ENCODE measurements at places on chromosomes 1 and 21.

- no peak for DNase-seq
These were observed 102.9 kb downstream of the GABPA start for GRCh38 chr21:25837533-25838265.

DNA sequence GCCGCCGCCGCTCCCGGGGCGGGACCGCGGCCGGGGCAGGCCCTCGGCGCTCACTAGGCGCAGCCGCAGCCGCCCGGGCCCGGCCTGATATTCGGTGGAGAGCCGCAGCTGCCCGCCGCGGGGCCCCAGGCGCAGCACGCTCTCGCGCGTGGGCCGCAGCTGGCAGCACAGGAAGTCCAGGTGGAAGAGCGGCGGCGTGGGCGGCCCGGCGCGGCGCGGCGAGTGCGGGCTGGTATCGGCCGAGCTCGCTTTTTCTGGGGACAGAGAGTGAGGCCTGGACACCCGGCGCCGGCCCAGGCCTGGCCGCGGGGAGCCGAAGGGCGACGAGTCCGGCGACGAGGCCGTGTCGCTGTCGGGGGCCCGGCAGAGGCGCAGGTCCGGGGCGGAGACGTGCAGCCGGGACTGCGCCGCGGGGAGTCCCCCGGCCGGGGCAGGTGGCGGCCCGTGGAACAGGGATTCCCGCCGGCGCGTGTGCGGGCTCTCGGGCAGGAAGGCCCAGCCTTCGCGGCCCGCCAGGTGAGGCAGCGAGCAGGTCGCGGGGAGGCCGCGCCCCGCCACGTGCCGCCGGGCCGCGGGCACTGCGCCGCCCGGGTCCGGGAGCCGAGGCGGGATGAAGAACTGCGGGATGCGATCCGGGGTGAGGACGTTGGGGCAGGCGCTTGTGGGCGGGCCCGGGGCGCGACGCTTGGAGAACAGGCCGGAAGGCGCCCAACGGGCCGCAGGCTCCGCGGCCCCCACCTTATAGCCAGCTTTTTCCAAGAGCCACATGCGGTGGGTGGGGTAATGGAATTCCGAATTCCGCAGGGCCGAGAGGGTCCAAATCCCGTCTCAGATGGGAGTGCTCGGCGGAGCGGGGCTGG, 1.2 kb downstream of the C2CD4D start:
- DNase-seq = no peak

- no peak for DNase-seq
These were observed 21.8 kb upstream of the HSD3B1 start for GRCh38 chr1:119485201-119485600.

- DNase-seq = no peak
These were observed 808 bp downstream of the C1orf116 start for GRCh38 chr1:207031632-207032264.

- no peak for DNase-seq
These were observed 22.8 kb upstream of the RXRG start for GRCh38 chr1:165467706-165468105.

DNA sequence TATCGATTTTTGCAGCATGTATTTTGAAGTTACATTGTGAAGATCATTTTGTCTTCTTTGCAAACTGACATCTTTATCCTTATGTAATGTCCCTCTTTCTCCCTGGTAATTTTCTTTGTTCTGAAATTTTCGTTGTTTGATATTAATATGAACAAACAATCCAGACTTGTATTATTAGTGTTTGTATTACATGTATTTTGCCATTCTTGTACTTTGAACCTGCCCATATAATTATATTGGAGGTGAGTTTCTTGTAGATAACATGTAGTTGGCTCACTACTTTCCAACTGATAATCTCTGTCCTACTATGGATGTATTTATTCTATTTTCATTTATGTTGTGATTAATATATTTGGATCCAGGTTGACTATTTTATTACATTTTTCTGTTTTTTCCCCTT, 27.1 kb downstream of the OBSCN start:
- DNase-seq = no peak

- no peak for DNase-seq
These were observed at the start of gene ITPKB for GRCh38 chr1:226738995-226739695. Gene ITPKB, minus strand, starts transcription at chr1:226739282. Its CDS starts 1,824 bp downstream, at chr1:226737458.

DNA sequence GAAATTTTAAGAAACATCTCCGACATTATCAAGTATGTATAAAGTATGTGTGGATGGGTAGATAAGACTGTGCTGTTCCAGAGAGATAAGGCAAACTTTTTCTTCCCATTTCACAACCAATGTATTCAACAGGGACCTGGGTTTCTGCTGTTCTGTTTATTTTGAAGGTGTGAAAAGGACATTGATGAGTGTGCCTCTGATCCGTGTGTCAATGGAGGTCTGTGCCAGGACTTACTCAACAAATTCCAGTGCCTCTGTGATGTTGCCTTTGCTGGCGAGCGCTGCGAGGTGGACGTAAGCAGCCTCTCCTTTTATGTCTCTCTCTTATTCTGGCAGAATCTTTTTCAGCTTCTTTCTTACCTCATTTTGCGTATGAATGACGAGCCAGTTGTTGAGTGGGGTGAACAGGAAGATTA, 174.0 kb downstream of the CRB1 start:
- DNase-seq = no peak

GRCh38 chr1:36304521-36304920, 1.6 kb upstream of the SH3D21 start:
- no peak for DNase-seq

DNA sequence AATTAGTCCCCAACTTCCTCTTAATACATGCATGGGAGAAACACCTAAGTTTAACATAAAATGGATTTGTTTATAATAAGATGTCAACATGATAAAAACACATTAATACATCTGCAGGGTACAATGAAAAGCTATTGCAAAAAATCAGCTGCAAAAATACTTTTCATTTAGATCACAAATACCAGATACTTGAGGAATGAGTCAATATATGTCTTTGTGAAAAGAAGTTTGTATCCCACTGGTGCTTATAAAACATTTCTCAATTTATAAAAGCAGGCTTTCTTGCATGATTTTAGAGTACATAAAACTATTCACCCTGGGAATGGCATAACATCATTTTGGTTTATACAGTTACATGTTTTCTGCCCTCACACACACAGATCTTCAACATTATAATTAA, 18.6 kb upstream of the PRKAA2 start:
- DNase-seq = no peak

Measured in nucleus accumbens (tissue), 56 donors.